LHCN-M2 (cell line): ENCODE measurements at places on chromosomes 12 and 14.
A peak's percentile ranks its signal among the peaks of the same experiment; 100 is the strongest.

GRCh38 chr12:57614178-57614947 lies 3.1 kb downstream of the ARHGEF25 start:
- DNase-seq, result no peak

DNA sequence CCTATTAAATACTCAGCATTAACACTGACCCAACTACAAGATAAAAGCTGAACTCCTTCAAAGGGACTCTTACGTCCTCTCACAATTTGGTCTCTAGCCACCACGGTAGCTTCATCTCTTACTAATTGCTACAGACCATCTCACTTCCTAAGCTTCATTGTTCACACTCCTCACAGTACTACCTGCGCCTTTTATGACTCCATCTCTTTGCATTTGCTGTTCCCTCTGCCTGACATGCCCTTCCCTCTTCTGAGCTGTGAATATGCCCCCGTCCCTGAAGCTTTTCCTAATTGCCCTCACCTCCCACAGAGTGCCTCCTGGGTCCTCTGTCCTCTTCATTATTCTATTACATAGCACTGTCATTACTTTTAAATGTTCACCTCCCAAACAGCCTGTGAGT lies 2.5 kb downstream of the EEA1 start:
- no peak for DNase-seq

DNA sequence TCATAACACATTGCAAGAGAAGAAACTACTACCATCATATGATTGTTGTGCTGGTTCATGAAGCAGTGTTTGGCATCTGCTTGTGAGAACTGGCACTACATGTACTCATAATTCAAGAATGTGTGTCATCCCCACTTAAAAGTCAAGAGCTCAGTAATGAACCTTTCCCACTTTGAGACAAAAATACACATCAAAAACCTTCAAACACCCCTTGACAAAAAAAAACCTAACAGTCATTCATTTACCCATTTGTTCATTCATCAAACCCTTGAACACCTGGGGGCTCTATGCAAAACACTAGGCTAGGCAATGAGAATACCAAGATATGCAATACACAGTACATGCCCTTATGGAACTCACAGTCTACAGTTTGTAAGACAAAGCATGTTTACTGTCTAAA lies 40.0 kb downstream of the KIF21A start:
- no peak for DNase-seq

DNA sequence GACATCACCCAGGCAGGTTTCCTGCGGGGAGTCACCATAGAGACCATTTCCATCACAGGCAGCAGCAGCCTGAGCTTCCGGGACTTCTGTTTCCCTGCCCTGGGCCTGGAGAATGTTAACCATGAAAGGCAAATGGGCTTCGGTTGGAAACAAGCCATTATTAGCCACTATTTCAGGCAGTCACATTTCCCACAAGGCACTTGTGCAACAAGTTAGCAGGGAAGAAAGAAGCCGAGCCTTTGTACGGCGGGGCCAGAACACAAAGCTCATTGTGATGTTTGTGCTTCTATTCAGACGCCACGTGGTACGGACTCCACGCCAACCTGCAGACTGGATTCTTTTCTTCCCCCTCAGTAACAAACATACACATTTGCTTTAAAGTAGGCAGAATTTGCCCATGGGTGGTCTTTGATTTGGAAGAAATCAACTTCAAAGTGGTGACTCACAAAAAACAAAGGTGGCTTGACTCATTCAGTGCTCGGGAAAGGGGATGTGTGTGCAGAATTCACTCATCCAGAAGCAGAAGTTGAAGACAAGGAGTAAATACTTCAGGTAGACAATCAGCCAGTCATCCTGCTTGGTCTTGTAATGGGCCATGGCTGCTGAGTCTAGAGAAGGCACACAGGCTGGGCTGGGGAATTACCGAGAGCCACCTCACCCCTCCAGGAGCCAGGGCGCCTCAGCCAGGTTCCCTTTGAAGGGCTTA lies 154.2 kb upstream of the PRMT8 start:
- no peak for DNase-seq

DNA sequence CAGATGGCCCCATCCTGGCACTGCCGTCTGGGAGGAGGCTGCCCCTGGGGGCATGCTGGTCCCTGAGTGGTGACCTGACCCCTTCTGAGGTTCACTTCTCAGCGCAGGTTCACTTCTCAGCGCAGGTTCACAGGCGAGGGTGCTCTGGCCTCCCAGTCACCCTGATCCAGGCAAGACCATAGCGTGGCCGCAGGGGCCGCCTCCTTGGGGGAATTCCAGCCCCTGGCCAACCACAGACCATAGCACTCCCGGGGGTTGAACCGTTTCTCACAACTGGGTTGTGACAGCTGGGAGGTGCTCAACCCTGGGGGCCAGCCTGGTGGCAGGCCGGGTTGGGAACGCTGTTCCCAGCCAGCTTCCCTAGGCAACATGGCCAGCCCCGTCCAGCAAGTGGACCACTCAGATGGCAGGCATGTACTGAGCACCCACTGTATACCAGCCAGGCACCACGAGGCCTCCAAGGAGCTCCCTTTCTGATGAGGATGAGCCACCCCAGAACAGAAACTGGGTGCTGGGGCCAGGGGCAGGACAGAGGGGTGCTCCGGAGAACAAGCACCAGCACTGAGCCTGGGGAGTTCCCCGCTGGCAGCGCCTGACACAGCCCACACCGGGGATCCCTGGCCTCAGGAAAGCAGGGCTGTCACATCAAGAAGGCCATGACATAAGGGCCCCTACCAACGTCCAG lies 28.3 kb upstream of the ZFP36L1 start:
- no peak for DNase-seq

DNA sequence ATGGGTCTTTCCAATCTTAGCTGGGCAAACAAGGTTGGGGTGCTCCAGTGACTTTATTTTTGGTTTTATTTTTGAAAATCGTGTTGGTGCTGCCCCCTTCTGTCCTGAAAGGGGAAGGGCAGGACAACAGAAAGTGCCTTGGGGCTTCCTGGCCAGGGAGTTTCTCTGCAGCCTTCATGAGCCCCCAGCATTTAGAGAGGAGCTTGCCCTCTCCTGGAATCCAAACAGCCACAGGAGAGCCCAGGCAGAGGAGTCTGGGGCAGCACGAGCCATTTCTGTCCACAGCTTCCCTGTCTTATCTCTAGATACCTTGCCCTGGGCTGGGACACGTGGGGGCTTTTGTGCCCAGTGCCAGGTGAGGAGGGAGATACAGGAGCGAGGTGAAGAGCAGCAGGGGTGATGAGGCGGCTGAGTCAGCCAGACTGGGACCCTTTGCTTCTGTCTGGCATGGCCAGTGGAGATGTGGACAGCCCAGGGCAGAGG lies 4.4 kb upstream of the C1RL start:
- peak; percentile 42 for DNase-seq

GRCh38 chr12:11795913-11796459 lies 146.5 kb downstream of the ETV6 start:
- DNase-seq, result peak; percentile 84

GRCh38 chr12:80582431-80582830 lies 125.0 kb upstream of the MYF6 start:
- DNase-seq, result no peak

DNA sequence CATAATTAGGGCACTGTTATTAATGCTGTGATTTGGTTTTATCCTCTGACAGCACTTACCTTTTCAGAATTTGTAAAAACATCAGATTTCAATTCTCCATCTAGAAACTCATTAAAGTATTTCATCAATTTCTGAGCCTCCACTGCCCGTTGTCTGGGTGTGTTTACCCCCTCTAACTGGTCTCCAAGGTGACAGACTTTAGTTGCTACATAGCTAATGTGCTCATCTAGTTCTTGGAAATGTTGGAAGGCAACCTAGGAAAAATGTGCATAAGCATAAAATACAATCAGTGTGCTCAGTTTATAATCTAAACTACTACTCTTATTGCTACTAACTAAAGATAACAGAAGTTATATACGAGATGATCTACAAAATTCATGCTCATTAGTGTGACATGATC lies 24.6 kb downstream of the EXOC5 start:
- DNase-seq, result peak; percentile 8

DNA sequence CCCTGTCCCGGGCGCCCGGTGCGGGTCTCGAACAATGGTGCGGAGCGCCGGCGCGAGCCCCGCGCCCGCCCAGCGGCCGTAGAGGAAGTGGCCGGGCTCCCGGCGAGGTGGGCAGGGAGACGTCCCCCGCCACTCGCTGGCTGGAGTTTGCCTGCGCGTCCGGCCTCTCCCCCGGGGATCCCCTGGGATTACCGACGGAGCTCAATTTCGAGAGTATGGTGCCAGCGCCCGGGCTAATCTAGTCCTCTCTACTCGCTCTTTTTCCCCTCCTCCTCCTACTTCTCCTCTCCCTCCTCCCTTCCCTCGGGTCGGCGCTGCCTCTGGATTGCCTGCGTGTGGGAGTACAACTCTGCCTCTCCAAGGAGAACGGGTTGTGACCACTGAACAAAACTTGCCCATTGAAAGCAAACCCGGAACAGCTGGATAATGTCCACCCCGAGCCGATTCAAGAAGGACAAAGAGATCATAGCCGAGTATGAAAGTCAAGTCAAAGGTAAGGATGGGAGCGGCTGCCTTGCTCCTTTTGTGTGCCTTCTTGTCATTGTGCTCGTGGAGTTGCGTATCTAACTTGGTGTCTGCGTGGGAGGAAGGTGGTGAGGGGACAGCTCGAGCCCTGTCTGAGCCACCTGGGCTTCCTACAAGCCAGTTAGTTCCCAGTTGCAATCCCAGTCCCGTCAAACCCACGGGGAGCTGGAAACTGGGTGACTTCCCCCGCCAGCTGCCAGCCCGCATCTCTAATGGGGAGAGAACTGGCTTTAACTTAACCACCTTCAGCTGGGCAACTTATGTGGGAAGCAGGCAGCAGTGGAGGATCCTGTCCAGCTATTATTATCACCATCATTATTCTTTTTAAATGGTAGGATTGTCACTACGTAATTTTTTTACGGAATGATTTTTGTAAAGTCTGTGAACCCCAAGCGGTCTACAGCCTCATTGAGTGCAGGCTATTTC lies at the start of gene SRGAP1:
SRGAP1 (plus strand) TSS at position 310 of the 951 bp plus-strand sequence; CDS start at position 427, 117 bp downstream.
- DNase-seq, result peak; percentile 79

GRCh38 chr12:114656906-114657596 lies 26.9 kb downstream of the TBX3 start:
- DNase-seq, result peak; percentile 29

DNA sequence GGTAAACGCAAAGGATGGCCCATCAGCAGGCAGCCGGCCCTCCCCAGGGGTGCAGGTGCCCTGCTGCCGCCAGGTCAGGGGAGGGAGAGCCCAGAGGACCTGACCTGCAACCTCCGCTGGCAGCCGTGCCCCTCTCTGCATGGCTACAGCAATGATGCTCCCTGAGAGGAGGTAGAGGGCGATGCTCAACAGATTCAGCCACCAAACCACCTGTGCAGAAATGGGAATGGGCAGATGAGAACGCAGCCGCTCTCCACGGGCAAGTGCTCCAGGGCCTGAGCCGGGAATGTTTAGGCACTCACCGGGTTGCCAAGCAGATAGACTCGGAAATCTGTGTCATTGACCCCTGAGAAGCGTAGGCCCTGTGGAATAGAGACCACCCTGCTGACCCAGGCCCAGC lies 8.7 kb upstream of the NGB start:
- DNase-seq, result no peak

DNA sequence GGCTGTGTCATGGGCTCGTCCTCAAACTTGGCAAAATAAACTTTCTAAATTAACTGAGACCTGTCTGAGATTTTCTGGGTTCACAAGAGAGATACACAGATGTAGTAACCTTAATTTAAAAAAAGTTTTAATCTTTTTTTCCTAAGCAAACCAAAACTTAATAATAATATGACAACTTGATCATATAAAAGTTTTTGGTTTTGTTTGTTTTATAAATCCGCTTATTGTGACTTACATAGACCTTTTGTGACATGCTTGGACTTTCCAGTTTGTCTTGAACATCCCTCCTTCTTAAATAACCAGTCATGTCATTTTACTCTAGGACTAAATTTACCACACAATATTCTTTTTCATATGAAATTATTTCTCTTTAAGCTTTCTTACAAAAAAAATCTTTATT lies 8.5 kb downstream of the RDH12 start:
- DNase-seq, result peak; percentile 30

DNA sequence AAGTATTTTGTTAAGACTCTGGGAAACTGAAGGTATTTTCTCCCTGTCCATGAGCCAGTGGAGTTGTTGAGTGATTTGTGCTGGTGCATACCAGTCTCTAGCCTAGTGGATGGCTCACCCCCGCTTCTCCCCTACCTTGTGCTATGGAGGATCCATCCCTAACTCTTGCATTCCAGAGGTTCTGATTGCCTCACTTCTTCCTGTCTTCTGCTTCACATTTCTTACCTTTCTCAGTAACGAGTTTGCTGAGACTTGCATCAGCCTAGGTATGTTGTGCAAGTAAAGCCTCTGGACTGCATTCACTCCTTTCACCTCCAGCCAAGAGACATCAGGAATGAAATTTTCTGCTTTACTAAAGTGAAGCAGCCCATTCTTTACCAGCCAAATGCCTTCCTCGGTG lies 391.6 kb downstream of the ZFP36L1 start:
- DNase-seq, result no peak

GRCh38 chr14:63972323-63972932 lies 119.6 kb downstream of the SYNE2 start:
- no peak for DNase-seq

GRCh38 chr14:103380719-103381377 lies 4.4 kb upstream of the MARK3 start:
- DNase-seq, result no peak

DNA sequence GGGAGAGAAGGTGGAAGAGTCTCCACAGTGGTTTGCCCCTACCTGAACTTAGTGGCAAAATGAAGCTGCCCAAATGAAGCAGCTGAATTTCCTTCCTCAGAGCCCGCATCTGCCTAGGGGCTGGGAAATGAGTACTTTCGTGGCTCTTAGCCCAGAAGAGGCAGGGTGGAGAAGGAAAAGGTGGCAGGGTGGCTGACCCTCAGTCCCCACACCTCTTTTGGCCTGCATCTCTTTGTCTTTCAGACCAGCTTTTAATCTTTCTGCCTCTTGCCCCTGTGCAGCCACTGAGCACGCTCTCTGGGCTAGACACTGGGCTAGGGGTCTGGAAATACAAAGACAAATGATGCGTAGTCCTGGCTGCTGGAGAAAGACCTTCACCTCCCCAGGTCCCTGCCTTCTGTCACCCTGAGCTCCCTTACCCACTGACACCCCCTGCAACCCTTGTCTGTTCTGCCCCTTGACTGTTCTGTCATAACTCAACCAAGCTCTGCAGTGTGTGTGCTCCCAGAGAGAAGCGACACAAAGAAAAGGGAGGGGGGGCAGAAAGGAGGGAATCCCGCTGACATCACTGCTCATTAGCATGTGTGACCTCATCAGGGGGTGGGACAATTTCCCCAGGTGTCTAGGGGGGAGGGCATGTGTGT lies 371 bp upstream of the REM2 start:
- no peak for DNase-seq

DNA sequence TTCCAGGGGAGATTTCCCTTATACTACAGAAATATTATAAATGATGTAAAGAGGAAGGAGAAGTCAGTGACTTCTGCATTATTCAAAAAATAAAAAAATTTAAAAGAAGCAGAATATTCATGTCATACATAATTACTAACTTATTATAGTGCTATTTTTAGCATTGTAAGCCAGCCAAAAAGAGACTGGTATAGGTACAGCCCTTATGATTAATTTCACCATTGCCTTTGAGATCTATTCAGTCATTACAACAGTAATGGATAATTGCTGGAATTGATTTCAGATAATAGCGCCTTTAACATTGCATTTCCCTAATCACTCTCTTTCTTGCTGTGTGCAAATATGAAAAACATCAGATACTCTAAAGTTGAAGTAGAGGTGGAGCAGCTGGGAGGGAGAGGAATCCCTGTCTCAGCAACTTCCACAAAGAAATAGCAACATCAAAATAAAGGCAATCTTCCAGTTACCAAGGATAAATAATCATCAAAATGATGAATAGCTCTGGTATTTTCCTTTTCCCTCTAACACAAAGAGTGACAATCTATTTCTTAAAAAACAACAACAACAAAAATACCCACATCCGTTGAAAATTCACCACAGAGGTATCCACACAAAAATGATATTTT lies 71.8 kb upstream of the OVCH1 start:
- peak; percentile 84 for DNase-seq
